ENCODE measurements at places on chromosomes 2 and 18. TPM values are rescaled to one million over a fixed set of nuclear protein-coding genes. Genes with fewer than 3 reads are reported as not detected.

WDR33 gene
- 16.2 TPM for polyA plus RNA-seq

SPDYA gene
- polyA plus RNA-seq, result 0.06 TPM

MC5R gene
- polyA plus RNA-seq, result not detected

SPC25 gene
- polyA plus RNA-seq, result not detected

PFN4 gene
- polyA plus RNA-seq, result 0.14 TPM

MYO7B gene
- 1.1 TPM for polyA plus RNA-seq

GCG gene
- not detected for polyA plus RNA-seq

CD207 gene
- polyA plus RNA-seq, result 0.04 TPM

GALNT14 gene
- 0.42 TPM for polyA plus RNA-seq

FBXO36 gene
- 1.7 TPM for polyA plus RNA-seq

CCL20 gene
- 1.1 TPM for polyA plus RNA-seq

FOXI3 gene
- not detected for polyA plus RNA-seq

CHAC2 gene
- 4.2 TPM for polyA plus RNA-seq

WNT10A gene
- 0.08 TPM for polyA plus RNA-seq

VWC2L gene
- polyA plus RNA-seq, result not detected

TDRD15 gene
- polyA plus RNA-seq, result not detected

DPP10 gene
- not detected for polyA plus RNA-seq

GLS gene
- 19.1 TPM for polyA plus RNA-seq

CBLN2 gene
- 0.08 TPM for polyA plus RNA-seq

SLC4A5 gene
- polyA plus RNA-seq, result 1.2 TPM

MPP4 gene
- polyA plus RNA-seq, result not detected

RUFY4 gene
- not detected for polyA plus RNA-seq

KATNAL2 gene
- 0.91 TPM for polyA plus RNA-seq

POTEC gene
- polyA plus RNA-seq, result not detected

KCNG2 gene
- 0.07 TPM for polyA plus RNA-seq

NGEF gene
- 0.42 TPM for polyA plus RNA-seq

NEU4 gene
- polyA plus RNA-seq, result 0.07 TPM

RGPD3 gene
- polyA plus RNA-seq, result 0.04 TPM

FSHR gene
- not detected for polyA plus RNA-seq

DPYSL5 gene
- polyA plus RNA-seq, result not detected

CNRIP1 gene
- 6.6 TPM for polyA plus RNA-seq

TMEM198 gene
- polyA plus RNA-seq, result 10.2 TPM

RND3 gene
- polyA plus RNA-seq, result 30.6 TPM

LIPG gene
- polyA plus RNA-seq, result 7.2 TPM

AGXT gene
- 0.06 TPM for polyA plus RNA-seq

MTCL1 gene
- polyA plus RNA-seq, result 5.3 TPM

COL4A3 gene
- polyA plus RNA-seq, result 2.2 TPM

CDH20 gene
- polyA plus RNA-seq, result not detected

SIX2 gene
- 2.0 TPM for polyA plus RNA-seq

FIGN gene
- polyA plus RNA-seq, result 3.0 TPM

COLEC12 gene
- 2.2 TPM for polyA plus RNA-seq

MAP2 gene
- polyA plus RNA-seq, result 3.2 TPM

RAX gene
- polyA plus RNA-seq, result not detected

PAX8 gene
- polyA plus RNA-seq, result not detected

BMP10 gene
- polyA plus RNA-seq, result not detected

PLB1 gene
- polyA plus RNA-seq, result 0.84 TPM

SPRED2 gene
- polyA plus RNA-seq, result 7.0 TPM

ASXL2 gene
- 1.9 TPM for polyA plus RNA-seq

COPS9 gene
- 664 TPM for polyA plus RNA-seq

RASGRP3 gene
- polyA plus RNA-seq, result 27.2 TPM

IL1B gene
- polyA plus RNA-seq, result 0.27 TPM

AFF3 gene
- 3.2 TPM for polyA plus RNA-seq

REG3A gene
- polyA plus RNA-seq, result 1.3 TPM

TCF7L1 gene
- polyA plus RNA-seq, result 3.9 TPM

COBLL1 gene
- polyA plus RNA-seq, result 8.5 TPM

CXCR1 gene
- 0.22 TPM for polyA plus RNA-seq

C2orf81 gene
- 1.1 TPM for polyA plus RNA-seq

ECEL1 gene
- 1.4 TPM for polyA plus RNA-seq

OTOS gene
- not detected for polyA plus RNA-seq

All from heart left ventricle (tissue), 16 donors.